ENCODE measurements at places on chromosomes 4 and X. TPM values are rescaled to one million over a fixed set of nuclear protein-coding genes. Genes with fewer than 3 reads are reported as not detected.

GRCh38 chrX:118971552-118971951, 2.9 kb upstream of the LONRF3 start:
- DNase-seq = no peak

DNA sequence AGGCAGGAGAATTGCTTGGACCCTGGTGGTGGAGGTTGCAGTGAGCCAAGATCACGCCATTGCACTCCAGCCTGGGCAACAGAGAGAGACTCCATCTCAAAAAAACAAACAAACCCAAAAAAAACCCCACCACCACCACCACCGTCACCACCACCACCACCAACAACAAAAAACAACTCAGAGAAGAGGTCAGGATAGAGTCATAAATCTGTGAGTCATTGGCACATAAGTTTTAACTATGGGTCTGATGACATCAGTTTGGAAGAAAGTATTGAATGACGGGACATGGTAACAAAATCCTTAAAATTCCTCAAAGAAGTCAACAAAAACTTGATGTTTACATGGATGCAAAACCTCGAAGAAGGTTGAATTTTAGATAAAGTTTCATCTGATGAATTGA, 288.0 kb upstream of the SFRP2 start:
- no peak for DNase-seq

DNA sequence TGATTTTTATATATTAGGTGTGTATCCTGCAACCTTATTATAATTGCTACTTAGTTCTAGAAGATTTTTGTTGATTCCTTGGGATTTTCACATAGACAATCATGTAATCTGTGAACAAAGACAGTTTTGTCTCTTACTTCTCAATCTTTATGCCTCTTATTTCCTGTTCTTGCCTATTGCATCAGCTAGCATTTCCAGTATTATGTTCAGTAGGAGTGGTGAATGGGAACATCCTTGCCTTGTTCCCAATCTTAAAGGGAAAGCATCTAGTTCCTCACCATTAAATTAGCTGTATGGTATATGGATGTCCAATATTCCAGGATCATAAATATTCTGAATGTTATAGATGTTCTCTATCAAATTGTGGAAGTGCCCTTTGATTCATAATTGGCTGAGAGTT, 41.8 kb downstream of the AWAT2 start:
- no peak for DNase-seq

DNA sequence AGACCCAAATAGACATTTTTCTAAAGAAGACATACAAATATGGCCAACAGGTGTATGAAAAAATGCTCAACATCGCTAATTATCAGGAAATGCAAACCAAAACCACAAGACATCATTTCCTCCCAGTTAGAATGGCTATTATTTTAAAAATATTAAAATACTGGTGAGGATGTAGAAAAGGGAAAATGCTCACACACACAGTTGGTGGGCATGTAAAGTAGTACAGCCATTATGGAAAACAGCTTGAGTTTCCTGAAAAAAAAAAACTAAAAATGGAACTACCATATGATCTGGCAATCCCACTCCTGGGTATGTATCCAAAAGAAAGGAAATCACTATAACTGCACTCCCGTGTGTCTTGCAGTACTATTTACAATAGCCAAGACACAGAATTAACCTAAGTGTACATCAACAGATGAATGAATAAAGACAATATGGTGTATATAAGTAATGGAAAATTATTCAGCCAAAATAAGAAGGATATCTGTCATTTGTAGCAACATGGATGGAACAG, 128.9 kb upstream of the DKK2 start:
- DNase-seq = no peak

- no peak for DNase-seq
These were observed 66.0 kb upstream of the DDX60 start for GRCh38 chr4:168384437-168385141.

GRCh38 chr4:150828159-150828558, 186.9 kb downstream of the LRBA start:
- DNase-seq = no peak

DNA sequence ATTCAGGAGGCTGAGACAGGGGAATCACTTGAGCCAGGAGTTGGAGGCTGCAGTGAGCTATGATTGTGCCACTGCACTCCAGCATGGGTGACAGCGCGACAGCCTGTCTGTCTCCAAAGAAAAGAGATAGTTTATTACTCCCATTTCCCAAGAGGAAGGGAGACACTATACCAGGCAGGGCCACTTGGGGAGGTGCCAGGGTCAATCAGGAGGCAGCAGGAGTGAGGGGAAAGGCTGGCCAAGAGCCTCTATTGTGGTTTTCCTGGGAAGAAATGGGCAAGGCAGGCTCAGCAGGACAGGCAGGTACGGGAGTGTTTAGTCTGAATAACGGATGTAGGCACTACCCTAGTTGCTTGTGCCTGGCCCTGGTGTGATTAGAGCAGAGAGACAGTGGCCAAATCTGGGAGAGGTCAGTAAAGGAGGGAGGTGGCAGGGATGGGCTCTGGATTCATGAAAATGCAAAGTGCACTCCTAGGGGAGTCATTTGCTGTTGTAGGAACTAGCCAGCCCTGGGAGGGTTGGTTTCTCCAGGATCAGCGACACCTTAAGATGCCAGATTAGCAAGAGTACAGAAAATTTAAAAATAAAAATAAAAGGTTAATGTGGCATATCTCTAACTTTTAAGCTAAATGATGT, 20.2 kb upstream of the CDKN2AIP start:
- DNase-seq = no peak

DNA sequence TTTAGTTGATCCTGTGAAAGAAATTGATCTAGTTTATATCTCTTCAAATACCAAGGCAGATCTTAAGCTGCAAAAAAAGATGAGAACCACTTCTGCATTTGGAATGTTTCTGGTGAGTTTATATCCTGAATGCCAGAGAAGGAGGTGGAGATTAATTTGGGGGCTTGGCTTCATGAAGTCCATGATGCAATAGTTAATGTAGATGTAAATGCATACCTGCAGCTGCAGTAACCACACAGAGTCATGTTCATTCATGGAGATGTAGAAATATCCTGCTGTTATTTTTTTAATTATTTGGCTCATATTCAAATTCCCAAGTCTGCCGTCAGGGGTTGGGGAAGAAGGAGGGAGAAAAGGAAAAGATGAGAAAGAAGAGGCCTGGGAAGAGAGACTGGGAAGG, at the start of gene SULT1E1:
TSS of gene SULT1E1 (minus strand) at position 94 of the 400 bp plus-strand sequence. CDS start 2,501 bp downstream, outside the sequence.
- no peak for DNase-seq

GRCh38 chr4:5373327-5373726, 322.0 kb downstream of the STK32B start:
- no peak for DNase-seq

DNA sequence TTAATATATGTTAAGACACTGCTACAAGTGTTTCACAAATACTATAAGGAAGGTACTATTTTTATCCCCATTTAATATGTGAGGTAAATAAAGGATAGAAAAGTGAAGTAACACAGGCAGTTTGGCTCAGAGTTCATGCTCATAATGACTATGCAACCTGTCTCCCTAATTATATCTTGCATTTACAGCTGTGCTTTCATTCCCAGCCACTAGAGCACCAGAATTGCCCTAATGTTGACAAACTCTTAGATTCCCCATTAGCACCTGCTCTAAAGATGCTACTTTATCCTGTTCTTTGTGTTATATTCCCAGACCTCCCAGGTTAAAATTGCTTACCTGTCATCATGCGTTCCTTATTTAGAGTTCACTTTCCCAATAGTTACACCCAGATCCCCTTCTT, 833.6 kb downstream of the CCSER1 start:
- DNase-seq = no peak

Gene TMPRSS11F
- polyA plus RNA-seq = not detected

Gene VCX
- polyA plus RNA-seq = not detected

Gene RBMXL3
- polyA plus RNA-seq = not detected

Gene CYBB
- 0.04 TPM for polyA plus RNA-seq

Gene STOX2
- polyA plus RNA-seq = 2.7 TPM

Gene PRDM5
- polyA plus RNA-seq = 6.5 TPM

Measured in A549 (cell line).